Sciatic nerve (tissue), 2 donors: ENCODE measurements at places on chromosomes 3 and 15. TPM values are rescaled to one million over a fixed set of nuclear protein-coding genes. Genes with fewer than 3 reads are reported as not detected.

DNA sequence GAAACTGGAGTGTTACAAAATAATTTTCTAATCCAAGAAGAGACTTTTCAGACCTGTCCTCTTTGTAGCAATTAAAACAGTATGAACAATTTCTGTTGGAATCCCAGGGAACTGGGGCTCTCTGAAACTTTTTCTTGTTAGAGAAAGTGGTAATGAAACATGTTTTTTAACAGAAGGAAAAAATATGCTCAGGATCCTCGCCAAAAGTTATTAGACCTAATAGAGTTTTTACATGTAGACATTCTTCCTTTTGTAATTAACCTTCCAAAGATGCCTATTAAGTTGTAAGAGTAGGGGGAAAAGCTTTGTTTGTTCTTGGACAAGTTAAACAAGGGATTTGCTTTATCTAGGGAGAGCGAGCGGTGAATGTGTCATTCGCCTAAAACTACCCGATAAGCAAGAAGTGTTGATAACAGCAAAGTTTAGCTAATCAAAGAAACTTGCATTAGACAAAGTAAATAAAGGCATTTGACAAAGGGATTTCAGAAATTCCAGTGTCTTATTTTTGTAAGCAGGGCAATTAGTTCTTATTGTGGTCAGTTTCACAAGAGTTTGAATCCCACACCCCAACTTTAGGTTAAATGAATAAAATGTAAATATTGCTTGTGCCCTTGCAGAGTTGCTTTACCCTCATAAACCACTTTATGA is 2.3 kb downstream of the RARB start:
- DNase-seq, result no peak

- DNase-seq, result no peak
These were observed 61.6 kb downstream of the ATP1B3 start for GRCh38 chr3:141938011-141938500.

- DNase-seq, result peak; percentile 60
These were observed 14.2 kb downstream of the AMOTL2 start for GRCh38 chr3:134360046-134360445.

The IGSF10 gene
- total RNA-seq, result 1.2 TPM

- DNase-seq, result no peak
These were observed 73.9 kb upstream of the SLC24A5 start for GRCh38 chr15:48046813-48047438.

DNA sequence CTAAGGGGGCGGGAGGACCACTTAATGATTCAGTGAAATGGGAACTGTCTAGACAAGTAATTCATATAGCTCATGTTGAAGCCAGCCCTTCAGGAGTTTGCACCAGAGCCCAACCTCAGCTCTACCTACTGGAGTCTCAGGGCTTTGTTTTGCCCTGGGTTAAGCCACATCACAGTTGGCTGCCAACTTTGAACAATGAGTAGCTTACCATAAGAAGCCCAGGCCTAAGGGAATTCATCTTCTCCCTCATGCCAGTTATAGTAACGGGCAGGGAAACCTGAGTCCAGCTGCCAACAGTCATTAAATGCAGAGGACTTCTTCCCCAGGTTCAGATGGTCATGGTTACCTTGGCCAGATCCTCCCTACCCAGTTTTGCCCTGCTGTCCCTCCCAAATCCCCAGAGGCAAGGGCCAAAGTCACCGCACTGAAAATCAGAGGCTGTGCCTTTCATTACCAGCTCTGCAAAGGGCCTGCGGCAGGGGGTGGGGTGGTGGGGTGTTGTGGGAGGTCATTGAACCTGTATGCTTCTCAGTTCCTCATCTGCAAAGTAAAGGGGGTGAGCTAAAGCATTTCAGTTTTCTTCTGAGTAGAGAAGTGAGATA is 302.2 kb upstream of the NR2E3 start:
- DNase-seq, result no peak

The TGM5 gene
- total RNA-seq, result not detected

GRCh38 chr3:45140141-45140769 is 5.9 kb downstream of the CDCP1 start:
- no peak for DNase-seq

GRCh38 chr3:106208251-106208650 is 339.4 kb upstream of the CBLB start:
- DNase-seq, result no peak

The CCDC39 gene
- total RNA-seq, result 0.58 TPM

The KCNAB1 gene
- total RNA-seq, result 6.2 TPM

DNA sequence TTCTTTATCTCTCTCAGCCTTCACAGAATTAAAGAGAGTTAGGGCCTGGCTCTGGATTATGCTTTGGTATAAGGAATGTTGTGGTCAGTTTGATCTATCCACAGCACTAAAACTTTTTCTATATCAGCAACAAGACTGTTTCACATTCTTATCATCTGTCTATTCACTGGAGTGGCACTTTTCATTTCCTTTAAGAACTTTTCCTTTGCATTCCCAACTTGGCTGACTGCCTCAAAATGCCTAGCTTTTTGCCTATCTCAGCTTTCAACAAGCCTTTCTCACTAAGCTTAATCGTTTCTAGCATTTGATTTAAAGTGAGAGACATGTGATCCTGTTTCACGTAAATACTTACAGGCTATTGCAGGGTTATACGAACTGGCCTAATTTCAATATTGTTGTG is 471.8 kb downstream of the GBE1 start:
- DNase-seq, result no peak

The GOLGA8S gene
- total RNA-seq, result 1.5 TPM
